Stimulated activated CD8-positive, alpha-beta memory T cell treated with anti-CD3 and anti-CD28 coated beads, Interleukin-4, amount 100 ng/mL, for 1 hour (primary cell): ENCODE measurements at places on chromosomes 5 and 9.

DNA sequence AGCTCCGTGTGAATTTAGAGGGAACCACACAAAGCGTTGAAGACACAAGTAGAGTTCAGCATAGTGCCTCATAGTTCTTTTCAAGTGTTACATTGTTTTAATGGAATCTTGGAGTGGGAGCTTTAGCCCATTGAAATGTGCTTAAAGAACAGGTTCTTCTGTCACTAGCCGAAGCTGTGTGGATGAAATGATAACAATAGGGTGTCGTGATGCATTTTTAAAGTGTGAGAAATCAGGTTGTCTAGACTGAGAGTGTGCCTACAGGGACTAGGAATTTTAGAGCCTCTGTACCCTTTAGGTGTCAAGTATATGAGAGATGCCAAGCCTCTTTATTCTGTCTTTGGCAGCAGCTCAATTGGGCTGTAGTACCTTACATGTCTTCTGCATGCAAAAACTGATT, 83.0 kb downstream of the NDUFS4 start:
- DNase-seq, result no peak

DNA sequence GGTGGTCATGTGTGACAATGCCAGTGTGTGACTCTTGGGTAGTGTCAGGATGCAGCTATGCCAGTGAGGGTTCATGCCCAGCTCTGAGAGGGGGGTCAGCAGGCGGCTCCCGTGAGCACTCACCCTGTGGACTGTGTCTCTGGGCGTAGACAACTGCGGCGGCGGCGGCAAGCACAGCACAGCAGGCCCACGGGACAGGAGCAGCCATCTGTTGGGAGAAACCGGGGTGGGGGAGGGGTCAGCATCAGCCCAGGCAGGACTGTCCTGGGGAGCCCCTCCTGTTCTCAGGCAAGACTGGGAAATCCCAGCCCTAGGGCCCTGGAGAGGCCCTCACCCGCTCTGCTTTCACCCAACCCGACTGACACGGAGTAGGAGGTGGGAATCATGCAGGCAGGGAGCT, 20.8 kb downstream of the CNTFR start:
- DNase-seq, result no peak

DNA sequence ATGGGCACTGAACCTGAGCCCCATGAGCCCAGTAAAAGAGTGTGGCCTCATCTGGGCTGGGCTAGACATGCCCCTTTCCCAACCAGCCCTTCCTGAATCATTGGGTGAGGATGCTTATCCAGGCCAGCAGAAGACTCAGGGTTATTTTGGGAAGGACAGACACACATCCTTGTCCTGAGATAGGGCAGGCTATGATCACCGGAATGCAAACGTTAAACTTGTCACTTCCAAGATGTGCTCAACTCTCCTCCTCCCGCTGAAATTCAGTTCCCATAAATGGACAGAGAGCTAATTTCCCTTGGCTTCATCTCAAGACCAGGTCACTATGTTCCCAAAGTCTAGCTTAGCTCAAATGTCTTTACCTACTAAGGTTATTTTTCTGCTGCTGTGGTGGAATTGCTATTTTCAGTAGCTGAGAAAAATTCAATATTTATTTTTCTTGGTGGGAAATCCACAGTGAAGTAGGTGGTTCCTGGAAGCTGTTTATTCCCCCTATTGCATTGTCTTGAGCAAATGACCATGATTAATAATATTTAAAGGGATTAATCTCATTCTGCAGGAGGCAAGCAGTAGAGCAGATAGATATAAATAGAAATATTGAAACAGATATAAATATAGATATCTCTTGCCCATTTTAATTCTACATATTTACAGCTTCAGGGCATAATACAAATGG, 70.0 kb downstream of the NXNL2 start:
- DNase-seq, result no peak

DNA sequence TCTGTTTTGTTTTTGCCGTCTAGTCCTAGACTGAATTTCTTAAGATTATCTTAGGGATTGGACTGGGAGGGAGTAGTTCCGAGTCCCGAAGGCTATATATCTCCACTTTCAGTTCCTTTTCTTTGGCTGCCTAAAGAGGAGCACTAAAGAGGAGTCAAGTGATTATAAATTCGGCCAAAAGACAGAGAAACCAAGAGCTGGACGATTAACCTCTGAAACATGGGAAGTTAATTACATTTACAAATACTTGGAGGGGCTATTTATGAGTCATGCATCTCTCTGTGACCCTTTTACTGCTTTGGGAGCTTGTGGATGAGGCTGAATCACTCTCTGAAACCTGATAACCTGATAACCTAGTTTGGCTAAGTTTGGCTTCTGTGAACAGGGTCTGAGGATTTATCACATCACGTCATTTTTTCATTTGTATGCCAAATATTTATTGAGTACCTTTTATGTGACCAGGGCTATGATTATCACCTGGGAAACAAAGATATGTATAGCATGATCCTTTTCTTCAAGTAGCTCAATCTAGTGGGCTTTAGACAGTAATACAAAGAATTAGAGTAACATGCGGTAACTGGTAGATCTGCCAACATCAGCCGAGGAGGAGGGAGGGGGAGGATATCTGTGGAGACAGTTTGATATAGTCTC, 180.9 kb downstream of the CD180 start:
- DNase-seq, result no peak

GRCh38 chr5:83846624-83847350, 126.1 kb upstream of the HAPLN1 start:
- DNase-seq, result no peak

GRCh38 chr5:55427157-55427556, 107.6 kb downstream of the PLPP1 start:
- DNase-seq, result no peak

DNA sequence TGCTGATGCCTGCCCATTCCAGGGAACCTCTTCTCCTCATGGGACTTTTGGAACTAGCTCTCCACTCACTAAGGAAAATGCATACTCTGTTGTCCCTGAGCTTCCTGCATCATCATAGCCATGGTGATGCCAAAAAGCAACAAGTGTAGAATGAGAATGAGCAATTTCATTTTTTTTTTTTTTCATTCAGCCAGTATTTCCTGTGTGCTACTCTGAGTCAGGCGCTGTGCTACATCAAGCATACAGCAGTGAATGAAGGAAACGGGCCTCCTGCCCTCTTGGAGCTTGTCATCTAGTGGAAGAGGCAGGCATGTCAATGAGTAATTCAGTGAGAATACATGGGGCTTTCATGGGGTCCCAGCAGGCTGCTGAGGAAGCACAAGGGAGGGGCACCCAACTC, 483.1 kb downstream of the BNC2 start:
- DNase-seq, result no peak

- DNase-seq, result no peak
These were observed 532.3 kb upstream of the ZNF608 start for GRCh38 chr5:125278711-125279110.

DNA sequence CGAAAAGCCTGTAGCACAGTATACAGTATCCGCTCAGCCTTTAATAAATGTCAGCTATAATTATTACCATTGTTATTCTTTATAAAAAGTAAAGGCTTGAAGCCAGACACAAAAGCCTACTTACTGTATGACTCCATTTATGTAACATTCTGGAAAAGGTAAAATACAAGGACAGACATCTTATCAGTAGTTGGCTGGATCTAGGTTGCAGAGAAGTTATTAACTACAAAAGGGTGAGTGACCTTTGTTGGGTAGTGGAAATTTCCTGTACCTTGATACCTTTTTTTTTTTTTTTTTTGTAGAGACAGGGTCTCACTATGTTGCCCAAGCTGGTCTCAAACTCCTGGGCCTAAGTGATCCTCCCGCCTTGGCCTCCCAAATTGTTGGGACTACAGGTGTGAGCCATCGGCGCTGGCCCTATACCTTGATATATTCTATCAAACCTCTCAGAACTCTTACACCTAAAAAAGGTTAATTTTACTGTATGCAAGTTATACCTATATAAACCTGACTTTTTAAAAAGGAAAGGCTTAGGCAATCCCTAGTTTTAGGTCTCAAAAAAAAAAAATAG, 6.0 kb downstream of the HDAC3 start:
- DNase-seq, result no peak

DNA sequence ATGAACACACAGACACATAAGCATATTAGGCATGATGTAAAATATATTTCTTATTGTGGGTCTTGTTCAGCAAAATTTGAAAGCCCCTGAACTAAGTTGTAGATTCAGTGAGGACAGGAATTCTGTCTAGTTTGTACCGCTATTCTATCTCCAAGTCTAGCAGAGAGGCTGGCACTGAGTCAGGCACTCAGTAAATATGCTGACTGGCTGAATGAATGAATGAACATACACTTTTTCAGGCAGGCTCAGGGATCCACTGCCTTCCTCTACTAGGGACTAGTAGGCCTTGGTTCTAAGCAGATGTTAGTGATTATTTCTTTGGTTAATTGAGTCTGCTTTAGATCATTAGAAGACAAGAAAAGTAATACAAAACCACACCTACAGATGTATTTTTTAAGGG, 157.5 kb downstream of the ZSWIM6 start:
- no peak for DNase-seq

DNA sequence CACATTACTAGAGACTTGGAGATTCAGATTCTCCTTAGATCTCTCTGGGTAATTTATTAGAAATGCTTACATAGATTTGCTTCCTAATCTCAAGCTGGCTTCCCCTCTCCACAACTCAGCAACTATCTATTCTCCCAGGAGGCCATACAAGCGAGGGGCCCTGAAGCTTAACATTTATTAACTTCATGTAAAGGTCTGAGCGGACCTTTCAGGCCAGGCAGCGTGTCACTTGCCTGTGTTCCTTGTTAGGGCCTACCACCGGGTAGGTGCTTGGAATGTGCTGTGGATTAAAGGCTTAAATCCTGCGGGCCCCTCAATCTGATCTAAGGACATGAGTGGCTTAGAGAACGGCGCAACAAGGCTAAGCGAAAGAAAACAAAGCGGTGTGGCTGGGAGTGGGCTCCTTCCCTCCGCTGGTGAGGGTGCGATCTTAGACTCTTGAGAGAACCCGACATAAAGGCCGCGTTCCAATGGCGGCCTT, 712 bp upstream of the HSPA4 start:
- no peak for DNase-seq

GRCh38 chr9:137453643-137454081, 5.5 kb downstream of the NSMF start:
- no peak for DNase-seq

GRCh38 chr5:121090822-121091221, 626.7 kb downstream of the PRR16 start:
- DNase-seq, result no peak

GRCh38 chr5:116498503-116499048, 76.0 kb downstream of the SEMA6A start:
- DNase-seq, result no peak

DNA sequence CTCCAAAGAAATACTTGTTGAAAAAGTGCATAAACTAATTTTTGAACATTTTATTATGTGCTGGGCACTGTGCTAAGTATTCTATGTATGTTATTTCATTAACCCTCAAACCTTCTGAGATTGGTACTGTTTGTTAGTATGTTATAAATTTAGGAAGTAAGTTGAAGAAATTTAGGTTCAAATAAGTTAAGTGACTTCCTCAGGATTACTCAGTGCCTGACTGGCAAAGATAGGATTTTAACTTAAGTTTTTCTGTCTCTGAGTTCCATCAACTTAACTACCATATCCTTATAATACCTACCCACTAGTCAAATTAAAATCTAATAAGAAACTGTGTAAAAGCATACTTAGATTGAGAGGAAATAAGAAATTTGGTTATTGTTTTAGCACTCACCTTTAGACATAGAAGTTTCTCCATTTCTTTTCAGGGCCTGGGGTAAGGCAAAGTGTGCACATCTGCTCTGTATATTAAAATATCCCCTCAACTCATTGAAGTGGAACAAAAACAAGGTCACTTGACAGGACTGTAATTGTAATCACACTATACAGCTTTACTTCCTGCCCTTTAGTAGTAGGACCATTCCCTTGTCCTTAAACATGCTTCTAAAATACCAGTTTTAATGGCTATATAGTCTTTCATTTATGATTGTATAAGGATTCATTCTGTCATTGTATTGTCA, 15.2 kb downstream of the TGFBR1 start:
- DNase-seq, result no peak

DNA sequence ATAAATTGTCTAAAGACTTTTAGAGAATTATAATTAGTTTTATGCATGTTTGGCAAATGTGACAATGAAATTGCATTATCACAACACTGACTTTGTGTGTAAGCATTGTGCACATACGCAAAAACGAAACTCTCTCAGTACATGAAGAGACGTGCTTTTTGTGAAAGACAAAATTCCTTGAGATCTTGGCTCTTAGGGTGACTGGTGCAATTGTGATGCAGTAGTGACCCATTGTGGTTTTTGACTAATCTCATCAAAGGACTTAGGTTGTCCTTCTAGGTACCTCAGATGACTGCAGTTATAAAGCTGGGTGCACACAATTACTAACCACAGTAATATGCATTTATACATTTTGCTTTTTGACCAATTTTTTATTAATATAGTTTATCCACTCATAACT, 25.3 kb upstream of the TYRP1 start:
- DNase-seq, result no peak

GRCh38 chr5:1151316-1151715, 39.5 kb upstream of the SLC12A7 start:
- DNase-seq, result no peak

GRCh38 chr5:132825033-132825833, 5.2 kb downstream of the SHROOM1 start:
- no peak for DNase-seq

DNA sequence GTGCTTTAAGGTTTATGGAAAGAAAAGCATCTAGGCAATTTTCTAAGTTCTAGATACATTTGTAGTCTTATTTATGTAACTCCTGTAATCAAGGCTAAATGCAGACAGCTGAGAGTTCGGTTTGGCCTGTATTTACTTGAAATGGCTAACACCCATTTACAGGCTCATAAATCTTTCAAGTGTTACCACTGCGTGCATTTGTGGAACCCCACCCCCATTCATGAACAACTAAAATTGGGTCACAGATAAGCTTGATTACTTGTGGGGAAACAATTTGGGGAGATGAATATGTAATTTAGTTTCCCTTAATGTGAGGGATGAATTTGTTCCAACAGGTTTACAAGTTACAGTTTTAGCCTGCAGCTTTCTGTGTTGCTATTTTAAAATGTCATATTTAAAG, 360.6 kb downstream of the ARRDC3 start:
- no peak for DNase-seq

DNA sequence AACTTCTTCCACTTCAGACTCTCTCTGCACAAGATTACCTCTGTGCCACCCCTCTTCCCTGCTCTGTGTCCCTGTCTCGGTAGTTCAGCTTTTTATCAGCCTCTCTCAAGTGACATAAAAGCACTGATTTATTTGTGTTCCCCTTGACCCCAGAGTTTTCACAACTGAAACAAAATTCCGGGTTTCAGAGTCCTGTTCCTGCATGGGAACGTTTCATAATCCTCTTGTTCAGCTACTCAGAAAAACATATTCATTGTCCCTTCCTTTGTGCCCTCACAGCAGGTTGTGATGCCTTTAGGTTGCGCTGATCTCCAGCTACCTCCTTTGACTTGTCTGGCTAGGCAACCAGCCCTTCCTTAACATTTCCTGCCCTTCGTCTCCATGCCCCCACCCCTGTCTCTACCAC, 13.7 kb upstream of the ITGA1 start:
- no peak for DNase-seq

- no peak for DNase-seq
These were observed 461.4 kb downstream of the ZNF608 start for GRCh38 chr5:124285071-124285470.

GRCh38 chr5:146365618-146366017, 27.0 kb downstream of the POU4F3 start:
- no peak for DNase-seq

- DNase-seq, result no peak
These were observed 33.5 kb downstream of the CSNK1G3 start for GRCh38 chr5:123545506-123545905.
